Activated naive CD8-positive, alpha-beta T cell treated with anti-CD3 and anti-CD28 coated beads for 36 hours (primary cell): ENCODE measurements at places on chromosomes 2 and 18. TPM values are rescaled to one million over a fixed set of nuclear protein-coding genes. Genes with fewer than 3 reads are reported as not detected.

- no peak for DNase-seq
These were observed 84.9 kb downstream of the ST6GAL2 start for GRCh38 chr2:106800976-106801655.

GRCh38 chr18:55121397-55122170 is 162.3 kb upstream of the CCDC68 start:
- DNase-seq, result no peak

DNA sequence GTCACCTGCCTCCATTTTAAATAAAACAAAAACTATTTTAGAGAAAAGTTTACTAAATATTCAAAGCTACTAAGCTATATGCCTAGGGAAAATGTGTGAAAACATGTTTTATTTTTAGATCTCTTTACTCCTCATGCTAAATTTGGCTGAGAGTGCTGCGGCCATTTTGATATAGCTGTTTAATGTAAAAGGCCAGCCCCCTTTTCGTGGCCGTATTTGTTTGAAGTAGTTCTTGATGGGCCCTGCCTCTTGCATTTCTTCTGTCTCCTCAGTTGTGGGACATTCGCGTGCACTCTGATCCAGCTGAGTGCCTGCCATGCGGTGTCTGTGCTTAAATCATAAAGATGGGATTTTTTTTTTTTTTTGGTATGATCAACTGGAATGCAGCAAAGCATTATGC is 64.0 kb downstream of the ZNF407 start:
- no peak for DNase-seq

DNA sequence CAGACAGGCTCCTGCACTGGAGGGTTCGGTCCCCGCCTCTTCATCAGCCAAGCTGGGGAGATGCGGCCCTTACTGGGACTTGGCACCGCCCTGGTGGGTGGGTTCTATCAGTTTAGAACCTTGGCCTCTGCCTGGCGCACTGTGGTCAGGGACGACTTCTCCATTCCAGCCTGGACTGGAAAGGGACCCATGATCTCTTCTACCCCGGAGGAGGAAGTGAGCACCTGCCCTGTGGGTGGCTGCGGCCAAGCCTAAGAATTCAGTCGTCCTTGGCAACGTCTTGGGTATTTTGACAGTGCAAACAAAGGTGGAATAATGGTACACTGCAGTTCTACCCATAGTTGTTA is 106.9 kb upstream of the CD302 start:
- no peak for DNase-seq

ZSWIM2 gene
- not detected for total RNA-seq

DNA sequence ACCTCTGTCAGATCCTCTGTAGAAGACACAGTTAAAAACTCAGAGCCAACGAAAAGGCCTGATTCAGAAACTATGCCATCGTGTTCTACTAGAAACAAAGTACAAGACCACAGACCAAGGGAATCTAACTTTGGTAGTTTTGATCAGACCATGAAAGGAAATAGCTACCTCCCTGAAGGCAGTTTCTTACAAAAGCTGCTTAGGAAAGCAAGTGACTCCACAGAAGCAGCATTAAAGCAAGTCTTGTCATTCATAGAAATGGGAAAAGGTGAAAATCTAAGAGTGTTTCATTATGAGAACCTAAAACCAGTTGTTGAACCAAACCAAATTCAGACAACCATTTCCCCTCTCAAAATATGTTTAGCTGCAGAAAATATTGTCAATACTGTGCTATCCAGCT is 58.2 kb downstream of the FSIP2 start:
- DNase-seq, result no peak

DNA sequence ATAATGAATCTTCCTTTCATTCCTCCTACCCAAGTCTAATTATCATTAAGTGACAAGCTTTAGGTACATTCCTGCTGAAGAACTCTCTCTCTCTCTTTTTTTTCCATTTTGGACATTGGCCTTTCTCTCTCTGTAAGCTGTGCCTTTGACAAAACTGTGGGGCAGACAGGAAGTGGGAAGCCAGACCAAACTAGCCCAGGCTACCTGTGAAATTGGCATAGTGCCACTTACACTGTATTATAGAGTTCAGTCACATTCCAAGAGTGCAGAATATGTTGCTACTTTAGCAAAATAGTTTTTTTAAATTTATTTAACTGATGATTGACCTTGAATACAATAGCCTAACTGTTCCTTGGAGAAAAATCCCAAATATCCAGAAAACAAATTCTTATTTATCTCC is 381.5 kb upstream of the ETAA1 start:
- DNase-seq, result no peak

TUBA4B gene
- not detected for total RNA-seq
